ENCODE measurements at places on chromosomes 11 and 22.

GRCh38 chr11:12235553-12235946 lies 125.2 kb downstream of the MICAL2 start:
- no peak for DNase-seq

DNA sequence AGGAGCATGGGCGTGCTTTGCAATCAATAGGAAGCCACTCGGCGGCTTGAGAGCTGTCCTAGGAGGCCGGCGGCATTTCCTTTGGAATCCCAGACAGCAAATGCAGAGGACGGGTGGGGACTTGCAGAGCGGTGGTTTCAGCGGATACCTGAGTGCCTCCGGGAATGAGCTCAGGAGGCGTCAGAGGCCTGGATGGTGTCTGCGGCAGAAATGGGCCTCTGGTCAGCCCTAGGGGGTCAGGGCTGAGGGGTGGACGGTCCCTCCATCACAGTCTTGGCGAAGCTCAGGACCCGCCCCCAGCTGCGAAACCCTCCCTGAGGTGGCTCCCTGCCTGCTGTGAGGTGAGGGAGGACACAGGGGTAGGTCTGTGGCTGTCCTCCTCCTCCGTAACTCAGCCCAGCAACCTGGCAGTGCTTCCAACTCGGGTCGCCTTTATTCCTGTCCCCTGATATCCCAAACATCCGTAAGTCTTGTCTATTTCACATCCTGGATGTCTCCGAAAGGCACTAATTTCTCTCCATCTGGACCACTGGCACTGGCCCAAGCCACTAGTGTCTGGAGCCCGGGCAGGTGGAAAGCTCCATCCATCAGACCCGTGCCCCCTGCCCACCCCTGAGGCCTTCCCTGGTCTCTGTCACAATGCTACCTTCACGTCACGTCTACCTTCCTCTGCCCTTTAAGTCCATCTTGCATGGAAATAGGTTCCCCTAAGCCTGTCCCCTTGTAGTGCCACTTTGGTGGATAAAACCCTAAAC lies 686.6 kb downstream of the BRD1 start:
- no peak for DNase-seq

DNA sequence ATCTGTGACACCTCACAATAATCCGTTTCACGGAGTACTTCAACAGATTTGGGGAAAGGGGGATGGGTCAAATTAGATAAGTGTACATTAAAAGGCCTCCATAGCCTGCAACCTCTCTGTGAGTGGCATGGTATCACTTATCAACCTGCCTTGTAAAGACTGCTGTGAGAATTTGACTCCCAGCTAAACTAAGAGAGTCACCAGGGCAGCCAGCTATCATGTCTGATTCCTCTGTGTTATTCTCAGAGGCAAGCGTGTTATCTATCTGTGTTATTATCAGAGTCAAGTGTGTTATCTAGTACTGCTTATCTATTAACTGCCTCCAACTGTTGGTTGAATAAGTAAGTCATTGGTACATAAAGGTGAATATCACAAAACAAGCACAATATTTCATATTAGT lies 4.1 kb upstream of the FAM83F start:
- DNase-seq, result no peak

DNA sequence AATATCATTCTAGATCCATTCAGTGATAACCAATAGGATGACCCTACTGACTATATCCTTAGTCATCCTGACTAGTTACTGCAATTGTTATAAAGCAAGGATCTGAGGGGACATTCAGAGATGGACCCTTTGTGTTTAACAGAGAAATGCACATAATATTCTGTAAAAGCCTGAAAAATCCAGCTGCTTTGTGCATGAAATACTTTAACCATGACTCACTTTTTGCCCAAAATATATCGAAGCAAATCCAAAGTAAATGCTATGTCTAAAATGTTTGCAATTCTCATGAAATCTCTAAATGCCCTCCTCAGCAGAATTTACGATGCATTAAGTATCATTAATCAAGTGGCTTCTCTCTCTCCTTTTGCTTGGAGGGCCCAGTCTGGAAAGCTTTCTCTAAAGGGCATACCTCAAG lies 178.8 kb upstream of the MTMR2 start:
- DNase-seq, result no peak

- no peak for DNase-seq
Measured at GRCh38 chr11:28618416-28618815, 510.2 kb downstream of the METTL15 start.

GRCh38 chr11:33158596-33159275 lies 2.5 kb downstream of the CSTF3 start:
- DNase-seq, result no peak

DNA sequence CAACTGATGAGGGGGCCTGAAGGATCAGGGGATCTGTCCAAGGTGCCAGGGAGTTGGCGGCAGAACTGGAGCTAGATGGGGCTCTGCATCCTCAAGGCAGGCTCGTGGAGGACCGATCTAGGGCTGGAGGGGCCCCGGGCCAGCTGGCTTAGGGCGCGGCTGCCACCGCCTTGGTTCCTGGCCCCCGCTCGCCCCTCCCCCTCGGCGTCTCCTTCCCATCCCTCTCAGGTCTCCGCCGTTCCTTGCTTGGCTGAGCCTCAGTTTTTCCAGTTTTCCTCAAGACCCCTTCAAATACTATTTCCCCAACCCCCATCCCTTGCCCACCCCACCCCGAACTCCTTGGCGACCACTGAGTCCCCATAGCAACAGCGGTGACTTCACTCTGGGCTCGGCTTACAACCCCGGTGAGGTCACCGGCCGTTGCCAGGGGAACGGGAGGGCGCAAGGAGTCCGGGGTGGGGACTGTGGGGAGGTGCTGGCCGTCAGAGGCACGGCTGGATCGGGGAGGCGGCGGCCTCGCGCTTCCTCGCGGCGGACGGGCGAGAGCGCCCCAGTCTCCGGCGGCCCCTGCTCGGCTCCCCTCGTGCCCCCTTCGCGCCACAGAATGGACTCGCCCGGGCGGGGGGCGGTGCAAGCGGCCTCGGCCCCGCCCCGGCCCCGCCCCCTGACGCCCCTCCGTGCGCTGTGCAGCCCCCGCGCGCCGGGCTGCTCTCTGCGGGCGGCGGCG lies 7.5 kb downstream of the FREY1 start:
- DNase-seq, result peak; percentile 90

DNA sequence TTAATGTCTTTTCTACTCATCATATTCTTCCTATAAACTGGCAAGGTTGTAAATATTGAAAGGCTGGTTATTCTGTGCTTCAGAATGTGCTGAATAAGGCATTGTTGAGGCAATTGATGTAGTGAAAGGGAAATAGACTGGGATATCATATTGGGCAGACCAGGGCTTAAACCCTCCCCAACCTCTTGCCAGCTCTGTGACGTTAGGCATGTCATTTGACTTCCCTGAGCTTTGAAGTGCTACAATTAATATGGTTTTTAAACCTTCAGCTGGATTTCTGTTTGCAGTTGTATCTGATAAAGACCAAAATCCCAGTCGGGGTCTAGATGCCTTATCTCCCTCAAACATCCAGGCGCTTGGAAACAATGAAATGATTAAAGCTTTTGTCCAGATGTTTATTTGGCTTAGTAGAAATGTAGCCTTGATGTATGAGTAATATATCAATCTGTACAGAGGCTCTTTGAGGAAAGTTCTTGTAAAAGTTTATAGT lies 208.1 kb downstream of the DBX1 start:
- no peak for DNase-seq

GRCh38 chr22:47221840-47222615 lies 459.6 kb downstream of the TBC1D22A start:
- no peak for DNase-seq

GRCh38 chr11:117189941-117190544 lies 9.1 kb upstream of the TAGLN start:
- DNase-seq, result no peak

- no peak for DNase-seq
Measured at GRCh38 chr11:60952742-60953170, 780 bp upstream of the SLC15A3 start.

- no peak for DNase-seq
Measured at GRCh38 chr11:315516-315994, 1.7 kb downstream of the IFITM1 start.

DNA sequence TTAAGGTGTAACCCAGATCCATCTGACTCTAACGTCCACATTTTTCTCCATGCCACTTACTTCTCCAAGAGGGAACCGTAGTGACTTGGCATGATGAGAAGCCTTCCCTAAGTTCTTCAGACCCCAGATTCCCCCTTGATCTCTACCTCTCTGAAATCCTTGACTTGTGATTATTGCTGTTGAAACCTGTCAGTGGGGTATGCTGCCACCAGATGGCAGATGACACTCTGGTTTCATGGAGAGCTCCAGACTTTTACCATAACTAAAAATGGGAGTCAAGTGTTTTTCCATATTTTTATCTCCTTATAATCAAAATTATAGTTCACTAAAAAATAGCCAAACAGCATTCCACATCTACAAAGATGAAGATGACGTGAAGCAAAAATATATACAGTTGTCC lies 504.2 kb downstream of the SOX6 start:
- no peak for DNase-seq
